ENCODE measurements at places on chromosomes 11 and 22.

DNA sequence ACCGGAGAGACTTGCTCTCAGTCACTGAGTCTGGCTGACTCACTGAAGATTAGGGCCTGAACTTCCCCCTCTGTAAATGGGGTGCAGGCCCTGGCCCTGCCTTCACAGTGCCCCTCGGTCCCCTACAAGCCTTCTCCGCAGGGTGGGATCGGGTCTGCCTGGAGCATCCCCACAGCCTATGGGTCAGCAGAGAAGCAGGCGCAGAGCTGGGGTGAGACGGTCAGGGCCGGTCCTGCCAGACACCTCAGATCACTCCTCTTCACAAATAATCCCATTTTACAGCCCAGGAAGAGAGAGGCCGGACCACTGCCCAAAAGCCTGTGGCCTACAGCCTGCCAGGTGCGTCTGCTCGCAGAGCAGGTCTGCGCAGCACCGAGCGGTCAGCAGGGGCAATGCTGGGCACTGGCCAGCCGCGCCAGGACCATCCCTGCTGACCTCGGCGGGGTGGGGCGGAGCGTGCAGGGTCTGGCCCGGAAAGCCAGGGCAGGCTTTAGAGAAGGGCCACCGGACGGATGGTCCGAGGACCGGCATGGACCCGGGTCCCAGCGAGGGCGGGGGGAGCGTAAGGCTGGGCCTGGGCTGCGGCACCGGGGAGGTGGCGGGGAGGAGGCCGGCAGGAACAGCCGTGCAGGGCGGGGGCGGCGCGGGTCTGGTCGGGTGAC lies 522 bp upstream of the SEPTIN5 start:
- DNase-seq: peak; percentile 73

DNA sequence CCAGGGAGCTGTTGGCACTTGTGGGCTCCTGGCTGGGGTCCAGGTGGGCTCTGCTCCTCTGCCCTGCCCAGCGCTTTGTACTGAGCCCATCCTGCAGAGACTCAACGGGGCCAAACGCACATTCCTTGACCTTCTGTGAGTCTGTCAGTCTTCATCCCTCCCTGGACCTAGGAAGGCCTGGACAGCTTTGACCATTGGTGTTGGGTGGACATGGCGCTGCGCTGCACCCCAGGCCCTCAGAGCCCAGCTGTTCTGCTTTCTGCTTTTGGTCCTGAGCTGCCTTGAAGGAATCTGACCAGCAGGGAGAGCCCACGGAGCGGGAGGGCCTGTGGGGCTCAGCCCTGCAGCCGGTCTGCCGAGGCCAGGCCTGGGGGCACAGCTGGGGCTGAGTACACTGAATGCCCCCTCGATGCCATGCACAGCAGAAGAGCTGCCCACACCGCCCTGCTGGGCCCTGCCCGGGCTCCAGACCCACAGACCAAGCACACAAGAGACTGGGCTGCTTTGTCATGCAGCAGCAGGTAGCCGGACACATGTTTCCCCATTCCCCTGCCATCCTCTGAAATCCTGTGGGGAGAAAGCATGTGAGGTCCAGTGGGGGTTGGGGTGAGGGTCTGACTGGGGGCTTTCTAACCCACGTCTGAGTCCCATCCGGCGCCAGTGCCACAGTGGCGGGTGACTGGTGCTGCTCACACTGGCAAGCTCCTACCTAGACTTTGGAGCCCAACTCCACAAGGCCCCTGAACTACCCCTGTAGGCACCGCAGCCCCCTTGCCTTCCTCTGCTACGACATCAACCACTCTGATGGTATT lies 24.1 kb upstream of the CCDC188 start:
- peak; percentile 62 for DNase-seq

DNA sequence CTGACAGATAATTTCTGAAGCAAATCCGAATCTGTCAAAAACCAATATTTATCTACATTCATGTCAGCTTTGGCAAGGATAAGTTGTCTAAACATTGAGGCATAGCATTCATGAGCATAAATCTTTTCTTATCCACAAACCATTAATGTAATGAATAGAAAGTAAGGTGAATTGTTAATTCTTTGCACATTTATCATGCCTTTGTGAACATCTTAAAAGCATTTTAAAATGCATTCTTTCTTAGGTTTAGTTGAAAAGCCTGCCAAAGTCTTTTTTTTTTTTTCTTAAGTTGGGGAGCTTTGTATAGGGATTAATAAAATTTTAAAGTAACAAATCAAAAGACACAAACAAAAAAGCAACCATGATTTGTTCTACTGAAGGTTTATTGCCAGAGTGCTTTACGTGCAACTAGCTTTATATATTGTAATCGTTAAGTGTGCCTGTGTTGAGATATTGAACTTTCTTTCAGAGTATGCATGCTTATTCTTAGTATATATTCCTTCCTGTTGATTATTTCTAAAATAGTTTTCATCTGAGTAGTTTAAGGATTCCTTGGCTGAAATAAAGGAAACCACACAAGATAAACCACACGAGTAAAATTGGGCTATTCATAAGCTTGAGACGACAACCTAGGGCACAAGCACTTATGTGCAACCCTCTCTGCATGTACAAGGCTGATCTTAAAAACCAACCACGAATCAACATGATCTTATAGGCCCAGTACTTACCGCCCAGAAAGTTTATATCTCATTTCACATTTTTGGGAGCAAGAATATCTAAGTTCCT lies 1110.9 kb upstream of the CNTN5 start:
- no peak for DNase-seq

GRCh38 chr11:100329352-100329751 lies 357.7 kb upstream of the ARHGAP42 start:
- no peak for DNase-seq

- no peak for DNase-seq
These were observed 259.2 kb upstream of the CTSC start for GRCh38 chr11:88596786-88597185.
